ENCODE measurements at places on chromosomes 5 and 9.
A peak's percentile ranks its signal among the peaks of the same experiment; 100 is the strongest.

GRCh38 chr5:173643964-173644363 lies 27.5 kb upstream of the BOD1 start:
- no peak for DNase-seq

DNA sequence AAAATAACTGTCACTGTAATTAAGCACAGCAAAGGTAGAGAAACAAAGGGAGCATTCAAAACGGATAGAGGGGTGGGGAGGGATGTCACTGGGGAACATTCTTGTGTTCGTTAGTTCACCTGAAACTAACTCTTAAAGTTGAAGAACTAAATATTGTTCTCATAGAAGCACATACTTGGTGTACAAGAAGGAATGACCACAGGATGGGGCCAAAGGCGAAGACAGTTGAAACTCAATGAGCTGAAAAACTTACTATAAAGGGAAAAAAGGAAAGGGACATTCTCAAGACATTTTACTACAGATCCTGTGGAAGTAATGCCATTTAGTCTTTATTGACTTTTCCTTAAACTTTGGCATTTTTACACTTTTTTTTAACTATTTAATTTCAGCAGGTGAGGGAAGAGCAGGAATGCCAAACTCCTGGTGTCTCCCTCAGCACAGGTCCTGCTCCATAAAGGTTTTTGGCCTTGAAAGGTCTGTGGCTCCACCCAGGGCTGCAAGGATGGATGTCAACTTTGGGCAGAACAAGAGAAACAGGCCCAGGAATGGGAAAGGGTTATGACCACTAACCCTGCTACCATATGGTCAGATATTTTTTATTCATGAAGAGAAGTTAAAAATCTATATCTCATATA lies 197.6 kb upstream of the RASA1 start:
- no peak for DNase-seq

GRCh38 chr5:41754857-41755256 lies 115.4 kb downstream of the OXCT1 start:
- DNase-seq = no peak

DNA sequence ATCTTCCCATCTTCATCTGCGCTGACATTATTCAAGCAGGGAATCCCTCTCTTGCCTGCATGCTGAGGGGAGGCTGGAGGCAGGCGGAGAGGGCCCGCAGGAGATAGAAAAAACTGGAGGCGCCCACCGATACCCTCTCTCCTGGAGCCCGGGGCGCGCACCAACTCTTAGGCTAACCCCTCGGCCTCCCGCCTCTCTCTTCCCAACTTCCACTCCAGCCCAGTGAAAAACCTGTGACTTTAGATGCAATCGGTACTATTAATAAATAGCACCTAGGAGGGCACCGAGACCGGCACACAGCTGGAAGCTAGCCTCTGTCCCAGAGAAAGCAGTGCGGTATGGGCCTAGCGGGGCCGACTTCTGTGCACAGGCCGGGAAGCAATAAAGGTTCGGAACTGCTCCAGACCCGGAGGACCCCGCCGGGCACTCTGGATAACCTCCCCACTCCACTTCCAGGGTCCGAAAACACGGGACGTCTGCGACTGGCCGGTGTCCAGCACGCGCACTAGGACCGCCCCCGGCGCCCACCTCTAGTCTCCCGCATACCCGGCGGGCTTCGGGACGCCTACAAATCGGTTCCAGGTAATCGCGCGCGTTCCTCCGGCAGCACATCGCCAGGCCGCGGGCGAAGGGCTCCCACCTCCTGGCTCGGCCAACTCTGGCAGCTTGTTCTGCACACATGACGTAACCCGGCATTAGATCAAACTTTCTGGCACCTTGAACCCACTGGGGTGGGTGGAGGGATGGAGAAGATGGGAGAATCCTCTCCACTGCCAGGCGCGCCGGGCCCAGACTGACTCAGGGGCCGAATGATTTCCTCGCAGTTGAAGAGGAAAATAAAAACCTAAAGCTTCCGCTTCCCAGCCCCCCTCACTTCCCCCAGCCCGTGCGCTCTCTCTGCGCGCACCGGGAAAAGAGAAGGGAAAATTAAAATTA lies 1.4 kb downstream of the EFNA5 start:
- no peak for DNase-seq

DNA sequence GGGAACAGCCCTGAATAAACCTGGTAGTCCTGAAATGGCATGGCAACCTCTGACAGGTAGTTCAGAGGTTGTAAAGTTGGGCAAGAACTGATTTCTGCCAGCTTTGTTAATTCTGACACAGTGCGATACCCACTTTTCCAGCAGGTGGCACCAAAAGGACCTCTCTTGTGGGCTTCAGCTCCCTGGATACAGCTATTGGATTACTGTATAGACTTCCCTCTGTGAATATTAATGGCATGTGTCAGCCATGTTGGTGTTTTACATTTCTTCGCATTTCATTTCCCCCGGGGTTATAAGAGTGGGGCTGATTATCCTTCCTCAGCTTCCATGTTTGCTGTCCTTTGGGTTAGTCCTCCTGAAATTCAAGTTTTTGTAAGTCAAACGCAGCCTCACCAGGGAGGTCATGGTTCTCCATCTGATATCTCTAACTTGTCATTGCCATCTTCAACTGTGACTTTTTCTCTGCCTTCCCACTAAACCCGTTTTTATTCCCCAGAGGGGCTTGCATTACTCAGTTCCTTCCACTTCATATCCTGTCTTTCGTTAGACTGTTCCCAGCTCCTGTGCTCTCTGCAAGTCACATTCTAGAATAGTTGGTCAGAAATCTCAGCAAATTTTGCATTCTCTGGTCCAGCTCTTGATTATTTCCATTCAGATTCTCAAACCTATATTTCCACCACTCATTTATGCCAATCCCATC lies 135.6 kb downstream of the LIFR start:
- peak; percentile 29 for DNase-seq

- DNase-seq = no peak
Observed at GRCh38 chr9:93064392-93065134, 6.1 kb downstream of the SUSD3 start.

GRCh38 chr9:113973963-113974413 lies 97.9 kb downstream of the ZNF618 start:
- DNase-seq = no peak

- DNase-seq = no peak
Observed at GRCh38 chr5:117681431-117682254, 1107.0 kb upstream of the SEMA6A start.

DNA sequence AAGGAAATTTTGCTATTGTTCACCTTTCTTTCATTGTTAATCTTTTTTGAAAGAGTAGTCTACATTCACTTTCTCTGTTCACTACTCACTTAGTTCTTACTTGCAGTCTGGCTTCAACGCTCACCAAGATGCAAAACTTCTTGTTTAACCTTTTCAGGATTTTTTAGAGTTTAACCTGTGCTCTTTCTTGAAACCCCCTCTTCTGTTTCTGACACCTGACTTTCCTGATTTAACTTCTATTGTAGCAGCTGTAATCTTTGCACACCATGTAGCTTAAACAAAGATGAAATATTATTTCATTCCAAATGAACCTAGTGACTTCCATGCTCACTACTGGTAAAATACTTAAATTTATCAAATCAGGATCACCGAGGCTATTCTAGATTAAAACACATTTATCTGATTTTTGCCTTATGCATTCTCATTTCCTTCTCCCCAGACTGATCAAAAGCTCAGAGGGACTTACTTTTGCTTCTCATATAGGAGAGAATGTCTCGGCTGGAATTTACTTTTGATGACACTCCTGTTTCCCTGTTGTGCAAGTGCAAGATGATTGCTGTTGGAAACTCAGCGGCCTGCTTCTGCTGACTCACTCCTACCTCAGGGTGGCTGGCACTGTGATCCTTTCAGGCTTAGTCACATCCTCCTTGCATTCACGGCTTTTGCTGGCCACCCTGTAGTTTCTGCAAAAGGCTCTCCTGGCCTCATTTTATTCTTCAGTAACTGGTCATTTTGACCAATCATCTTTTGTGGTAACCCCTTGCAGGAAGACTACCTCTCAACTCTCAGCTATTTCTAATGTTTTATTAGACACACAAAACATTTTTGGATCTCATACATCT lies 109.3 kb upstream of the IFNE start:
- no peak for DNase-seq

GRCh38 chr5:9533562-9534364 lies 12.1 kb downstream of the SEMA5A start:
- DNase-seq = no peak

- no peak for DNase-seq
Observed at GRCh38 chr9:69465473-69465872, 140.5 kb downstream of the ENTREP1 start.

DNA sequence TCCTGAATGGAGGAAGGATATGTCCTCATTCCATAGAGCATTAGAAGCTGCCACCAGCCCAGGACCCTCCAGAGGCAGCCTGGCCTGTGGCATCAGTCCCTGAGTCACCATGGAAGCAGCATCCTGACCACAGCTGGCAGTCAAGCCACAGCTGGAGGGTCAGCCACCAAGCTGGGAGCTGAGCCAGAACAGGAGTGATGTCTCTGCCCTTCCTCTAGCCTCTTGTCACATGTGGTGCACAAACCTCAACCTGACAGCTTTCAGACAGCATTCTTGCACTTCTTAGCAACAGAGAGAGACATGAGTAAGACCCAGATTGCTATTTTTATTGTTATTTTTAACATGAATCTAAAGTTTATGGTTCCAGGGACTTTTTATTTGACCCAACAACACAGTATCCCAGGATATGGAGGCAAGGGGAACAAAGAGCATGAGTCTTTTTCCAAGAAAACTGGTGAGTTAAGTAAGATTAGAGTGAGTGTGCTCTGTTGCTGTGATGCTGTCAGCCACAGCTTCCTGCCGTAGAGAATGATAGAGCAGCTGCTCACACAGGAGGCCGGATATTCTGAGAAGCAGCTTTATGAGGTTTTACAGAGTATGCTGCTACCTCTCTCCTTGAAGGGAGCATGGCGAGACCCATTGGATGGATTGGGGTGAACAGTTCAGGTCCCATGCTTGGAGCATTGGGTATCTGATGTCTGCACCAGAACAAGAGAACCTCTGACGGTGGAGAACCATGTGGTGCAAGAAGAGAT lies 13.0 kb upstream of the CYFIP2 start:
- no peak for DNase-seq

- no peak for DNase-seq
Observed at GRCh38 chr5:160271396-160271795, 41.0 kb downstream of the CCNJL start.

DNA sequence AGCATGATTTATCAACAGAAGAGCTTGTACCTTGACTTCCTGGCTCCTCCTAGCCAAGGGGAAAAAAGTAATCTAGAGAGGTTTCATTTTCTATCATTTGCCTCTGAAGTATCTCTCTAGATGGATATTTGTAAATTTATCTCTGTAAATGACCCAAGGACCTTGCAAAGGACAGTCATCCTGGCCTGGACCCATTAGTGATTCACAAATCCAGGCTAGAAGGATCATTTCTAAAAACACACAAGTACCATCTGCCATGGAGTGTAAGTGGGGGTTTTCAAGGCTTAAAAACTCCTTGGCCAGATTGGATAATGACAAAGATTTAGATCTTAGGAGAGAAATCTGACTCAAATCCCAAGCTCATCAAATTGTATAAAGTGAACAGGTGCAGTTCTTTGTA lies 8.1 kb downstream of the TTC23L start:
- DNase-seq = no peak

GRCh38 chr9:109966643-109967368 lies 186.8 kb downstream of the PALM2AKAP2 start:
- no peak for DNase-seq

DNA sequence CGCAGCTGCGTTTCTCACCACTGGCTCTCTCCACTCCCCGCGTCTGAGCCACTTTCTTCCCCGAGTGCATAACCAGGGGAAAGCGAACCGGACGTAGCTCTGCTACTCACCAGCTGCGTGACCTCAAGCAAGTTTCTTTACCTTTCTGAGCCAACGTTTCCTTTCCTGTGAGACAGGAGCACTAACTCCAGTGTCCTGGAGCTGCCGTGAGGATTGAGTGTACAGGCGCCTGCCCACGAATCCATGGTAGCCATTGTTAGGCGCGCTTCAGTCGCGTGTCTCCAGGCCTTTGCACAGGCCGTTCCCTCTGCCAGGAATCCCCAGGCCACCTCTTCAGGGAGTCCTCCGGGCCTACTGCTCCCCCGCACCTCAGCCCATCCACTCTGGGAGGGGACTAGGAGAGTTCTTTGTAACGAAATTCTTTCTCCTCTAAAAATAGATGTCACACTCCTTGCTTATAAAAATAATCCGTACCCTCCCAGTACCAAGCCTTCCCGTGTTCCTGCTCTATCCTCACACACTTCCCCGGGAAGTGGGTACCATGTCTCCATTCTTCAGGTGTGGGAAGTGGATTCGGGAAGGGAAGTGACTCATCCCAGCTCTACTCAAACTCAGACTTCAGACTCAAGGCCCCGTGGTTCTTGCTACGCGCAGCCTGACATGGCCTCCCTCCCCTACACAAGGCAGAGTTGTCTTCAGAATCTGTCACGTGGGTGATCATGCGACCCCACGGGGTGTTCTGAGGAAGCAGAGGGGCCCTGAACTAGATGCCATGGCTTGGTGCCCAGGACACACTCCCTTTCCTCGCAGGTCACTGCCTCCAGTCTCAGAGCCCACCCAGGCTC lies 16.1 kb upstream of the CRB2 start:
- no peak for DNase-seq

- DNase-seq = no peak
Observed at GRCh38 chr9:127953154-127953553, 15.5 kb upstream of the DPM2 start.

DNA sequence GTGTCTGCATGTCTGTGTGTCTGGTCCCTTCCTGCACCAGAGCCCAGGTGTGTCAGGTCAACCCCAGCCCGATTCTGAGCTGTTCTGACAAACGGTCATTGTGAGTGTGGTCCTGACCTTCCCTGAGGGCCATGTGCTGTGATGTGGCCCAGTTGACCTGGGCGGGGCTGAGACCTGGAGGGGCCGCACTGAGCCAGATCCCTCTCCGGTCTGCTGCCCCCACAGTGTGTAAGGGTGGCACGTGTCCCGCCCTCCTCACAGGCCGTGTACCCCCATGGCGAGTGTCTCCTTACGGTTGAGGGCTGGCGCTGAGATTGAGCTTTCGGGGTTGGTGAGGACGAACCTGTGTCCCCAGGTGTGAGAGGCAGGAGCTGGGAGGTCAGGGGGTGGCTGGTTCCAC lies 136.5 kb downstream of the MRPL36 start:
- no peak for DNase-seq

- no peak for DNase-seq
Observed at GRCh38 chr9:32331240-32331639, 53.2 kb upstream of the ACO1 start.

DNA sequence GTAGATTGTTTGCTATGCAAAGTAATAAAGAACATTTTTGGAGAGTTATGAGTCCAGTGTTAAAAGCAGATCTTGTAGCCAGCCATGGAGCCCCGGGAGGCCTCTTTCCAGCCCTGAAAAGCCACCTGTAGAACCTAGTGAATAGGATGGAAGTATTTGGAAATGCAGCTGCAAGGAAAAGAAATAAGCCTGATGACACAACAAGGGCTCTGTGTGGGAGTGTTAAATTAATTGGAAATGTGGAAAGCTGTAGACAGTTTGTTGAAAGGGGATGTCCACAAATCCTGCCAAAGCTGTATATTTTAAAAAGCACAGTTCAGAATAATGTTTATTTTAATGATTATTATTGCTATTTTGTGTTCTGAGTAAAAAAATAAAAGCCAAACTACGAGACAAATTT lies 152.5 kb upstream of the GHR start:
- DNase-seq = no peak

All from NCI-H187 treated with DMSO at 0.1 percent for 48 hours (cell line).